ENCODE measurements at places on chromosomes 7 and 10.

DNA sequence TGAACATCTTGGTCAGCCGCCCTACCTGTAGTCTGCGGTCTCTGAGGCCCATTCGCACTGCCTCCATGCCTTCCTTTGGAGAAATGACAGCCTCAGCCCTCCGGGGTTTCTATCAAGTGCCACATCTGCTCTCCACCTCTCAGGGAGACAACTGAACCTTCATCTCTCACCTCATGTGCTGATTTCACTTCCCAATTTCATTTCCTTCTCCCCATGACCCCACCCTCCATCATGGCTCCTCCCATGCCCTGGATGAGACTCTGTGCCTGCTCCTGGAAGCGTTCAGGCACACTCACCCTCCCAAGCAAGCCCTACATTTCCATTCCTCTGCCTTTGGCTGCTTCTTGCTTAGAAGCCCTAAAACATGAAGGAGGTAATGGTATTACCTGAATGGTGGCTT, 7.8 kb upstream of the SCD start:
- DNase-seq: no peak

DNA sequence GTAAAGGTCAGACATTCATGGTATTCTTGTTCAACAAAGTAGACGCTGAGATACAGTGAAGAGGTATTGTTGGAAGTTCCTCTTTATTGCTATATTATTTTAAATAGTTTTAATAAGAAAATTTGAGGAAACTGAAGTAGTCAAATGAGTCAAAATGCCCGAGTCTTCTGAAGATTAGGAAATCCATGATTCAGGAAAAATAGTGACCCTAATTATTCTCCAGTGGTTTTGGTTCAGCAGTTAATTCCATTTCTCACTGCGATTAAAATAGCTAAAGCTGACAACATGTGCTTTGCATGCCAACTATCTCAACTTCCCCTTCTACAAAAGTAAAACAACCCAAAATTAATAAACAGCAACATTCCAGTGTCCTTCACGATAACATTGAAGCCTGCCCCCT, 32.7 kb upstream of the PFKP start:
- DNase-seq: no peak

- no peak for DNase-seq
These were observed 11.3 kb downstream of the BMI1 start for GRCh38 chr10:22332116-22332692.

DNA sequence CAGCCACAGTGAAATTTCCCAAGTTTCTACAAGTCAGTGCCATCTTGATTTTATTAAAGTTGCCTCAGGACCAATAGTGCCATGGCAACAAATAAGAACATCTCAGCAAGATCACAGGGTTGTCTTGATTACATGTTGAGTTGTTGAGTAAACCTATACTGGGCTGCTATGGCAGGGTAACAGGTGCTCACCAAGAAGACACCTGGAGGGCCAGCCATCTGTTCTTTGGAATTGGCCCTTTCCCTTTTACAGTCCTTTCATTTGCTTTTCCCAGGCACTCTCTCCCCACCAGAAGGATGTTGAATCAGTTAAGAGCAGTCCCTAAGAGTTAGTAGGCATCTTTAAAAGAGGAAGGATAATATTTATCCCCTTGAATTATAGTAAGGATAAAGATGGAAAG, 582.0 kb downstream of the TNS3 start:
- DNase-seq: no peak

GRCh38 chr10:53102424-53102823, 329.8 kb upstream of the MBL2 start:
- no peak for DNase-seq

GRCh38 chr10:79031723-79032122, 37.0 kb upstream of the ZMIZ1 start:
- no peak for DNase-seq

DNA sequence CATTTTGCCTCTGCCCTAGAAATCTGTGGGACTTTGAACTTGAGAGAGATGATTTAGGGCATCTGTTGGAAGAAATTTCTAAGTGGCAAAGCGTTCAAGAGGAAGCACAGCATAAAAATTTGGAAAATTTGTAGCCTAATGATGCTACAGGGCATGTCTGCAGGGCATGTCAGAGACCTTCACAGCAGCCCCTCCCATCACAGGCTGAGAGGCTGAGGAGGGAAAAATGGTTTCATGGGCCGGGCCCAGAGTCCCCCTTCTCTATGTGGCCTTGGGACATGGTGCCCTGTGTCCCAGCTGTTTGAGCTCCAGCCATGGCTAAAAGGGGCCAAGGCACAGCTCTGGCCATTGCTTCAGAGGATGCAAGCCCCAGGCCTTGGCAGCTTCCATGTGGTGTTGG, 203.0 kb downstream of the STK31 start:
- DNase-seq: no peak

DNA sequence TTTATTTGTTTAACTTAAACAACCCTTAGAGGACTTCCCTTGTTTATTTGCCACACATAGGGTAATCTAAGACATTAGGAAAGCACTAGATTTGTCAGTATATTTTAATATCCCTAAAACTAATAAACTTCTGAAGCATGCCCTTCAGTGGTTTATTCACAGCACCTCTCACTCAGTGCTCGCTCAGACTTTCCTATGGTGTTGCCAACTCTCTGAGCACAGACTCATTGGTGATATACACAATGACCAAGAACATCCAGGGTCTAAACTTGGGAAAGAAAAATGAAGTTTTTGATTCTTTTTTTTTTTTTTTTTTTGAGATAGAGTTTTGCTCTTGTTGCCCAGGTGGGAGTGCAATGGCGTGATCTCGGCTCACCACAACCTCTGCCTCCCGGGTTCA, 82.2 kb downstream of the RAB11FIP2 start:
- DNase-seq: no peak

GRCh38 chr7:156621652-156622051, 18.9 kb upstream of the RNF32 start:
- no peak for DNase-seq

- no peak for DNase-seq
These were observed 82.6 kb downstream of the PIP4K2A start for GRCh38 chr10:22631646-22632278.

GRCh38 chr7:36456138-36456537, 66.5 kb downstream of the ANLN start:
- no peak for DNase-seq

DNA sequence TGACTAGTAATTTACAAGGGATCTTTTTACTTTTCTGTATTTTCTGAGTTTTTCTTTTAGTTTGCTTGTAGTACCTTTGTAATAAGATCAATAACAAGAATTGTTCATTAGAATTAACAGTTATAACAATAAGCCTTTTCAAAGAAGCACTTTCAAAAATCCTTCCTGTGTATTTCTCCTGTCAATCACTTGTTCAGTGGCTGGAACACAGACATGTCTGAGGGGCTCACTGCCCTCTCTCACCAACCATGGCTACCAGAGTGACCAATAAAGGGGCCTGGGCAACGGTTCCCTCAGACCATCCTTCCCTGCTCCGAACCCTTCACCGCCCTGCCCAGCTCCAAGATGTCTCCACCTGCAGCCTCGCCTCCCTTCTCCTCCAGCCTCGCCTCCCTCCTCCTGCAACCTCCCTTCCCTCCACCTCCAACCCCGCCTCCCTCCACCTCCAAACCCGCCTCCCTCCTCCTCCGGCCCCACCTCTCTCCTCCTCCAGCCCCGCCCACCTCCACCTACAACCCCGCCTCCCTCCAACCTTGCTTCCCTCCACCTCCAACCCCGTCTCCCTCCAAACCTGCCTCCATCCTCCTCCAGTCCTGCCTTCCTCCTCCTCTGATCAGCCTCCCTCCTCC, 353.4 kb downstream of the TNS3 start:
- no peak for DNase-seq

- DNase-seq: peak; percentile 47
These were observed 544.1 kb downstream of the HTR7 start for GRCh38 chr10:90313576-90314325.

DNA sequence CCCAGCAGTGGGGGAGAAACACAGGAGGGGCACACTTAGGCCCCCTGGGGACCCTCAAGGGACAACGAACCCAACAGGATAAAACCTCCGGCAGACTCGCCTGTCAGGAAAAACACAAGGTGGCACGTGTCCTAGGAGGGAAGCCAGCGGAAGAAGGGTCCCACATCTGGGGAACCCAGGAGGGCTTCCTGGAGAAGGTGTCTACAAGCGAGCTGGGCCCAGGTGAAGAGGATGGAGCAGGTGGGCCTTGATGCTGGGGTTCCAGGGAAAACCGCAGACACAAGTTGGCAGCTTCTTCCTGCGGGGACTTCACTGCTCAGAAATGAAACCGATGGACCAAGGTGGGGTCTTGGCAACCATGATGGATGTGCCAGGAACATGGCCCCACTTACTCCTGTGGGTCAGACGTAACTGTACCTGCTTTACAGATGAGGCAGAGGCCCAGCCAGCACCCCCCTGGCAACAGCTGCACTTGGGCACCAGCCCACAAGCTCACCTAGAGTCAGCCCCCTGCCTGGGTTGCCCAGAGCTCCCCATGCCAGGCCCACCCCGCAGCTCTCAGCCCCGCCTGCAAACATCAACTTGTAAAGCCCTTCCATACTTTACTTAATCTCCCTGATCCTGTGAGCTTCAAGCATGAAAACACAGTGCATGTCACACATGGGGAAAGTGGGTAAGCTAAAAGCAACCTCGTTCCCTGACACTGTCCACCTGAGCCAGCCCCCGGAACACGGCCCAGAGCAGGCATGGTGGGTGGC, 225.0 kb downstream of the ELFN1 start:
- no peak for DNase-seq

DNA sequence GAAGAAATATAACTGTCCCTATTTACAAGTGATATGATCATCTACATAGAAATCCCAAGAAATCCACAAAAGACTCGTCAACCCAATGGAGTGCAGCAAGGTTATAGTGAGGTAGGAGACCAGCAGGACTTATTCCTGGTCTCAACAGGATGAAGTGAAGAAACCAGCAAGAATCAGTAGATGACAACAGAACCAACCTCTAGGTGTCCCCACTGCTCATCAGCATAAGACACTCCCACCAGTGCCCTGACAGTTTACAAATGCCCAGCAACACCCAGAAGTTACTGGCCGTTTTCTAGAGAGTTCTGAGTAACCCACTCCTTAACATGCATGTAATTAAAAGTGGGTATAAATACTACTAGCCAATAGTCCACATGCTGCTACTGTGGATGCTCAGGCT, 470.5 kb upstream of the LRRTM3 start:
- no peak for DNase-seq

DNA sequence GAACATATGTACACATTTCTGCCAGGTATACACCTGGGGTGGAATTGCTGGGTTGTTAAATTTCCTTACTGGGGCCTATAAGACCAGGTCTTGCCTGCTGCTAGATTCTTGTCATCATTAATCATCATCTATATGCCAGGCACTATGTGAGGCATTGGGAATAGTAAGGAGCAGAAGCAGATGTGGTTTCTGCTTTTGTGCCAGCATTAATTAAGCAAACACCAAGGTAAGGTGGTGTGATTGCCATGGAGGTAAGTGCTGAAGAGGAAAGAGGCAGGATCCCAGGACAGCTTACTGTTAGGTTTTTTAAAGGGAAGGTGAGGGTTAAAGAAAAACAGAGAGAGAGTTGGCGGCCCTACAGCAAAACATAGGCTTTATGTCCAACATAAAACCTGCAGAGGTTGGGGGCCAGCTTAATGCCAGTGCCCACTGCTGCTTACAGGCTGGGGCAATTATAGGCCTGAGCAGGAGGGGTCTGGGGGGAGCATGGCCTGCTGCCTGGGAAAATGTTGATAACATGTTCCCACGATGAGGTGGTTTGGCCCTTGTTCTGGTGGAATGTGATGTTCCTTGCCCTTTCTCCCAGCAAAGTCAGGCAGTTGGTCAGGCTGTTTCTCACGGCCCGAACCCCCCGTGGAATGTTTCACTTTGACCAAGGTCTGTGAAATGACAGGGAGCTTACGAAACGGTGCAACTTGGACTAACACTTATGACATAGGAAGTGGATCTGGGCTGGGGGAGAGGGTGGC, 93.9 kb downstream of the RBM20 start:
- no peak for DNase-seq

DNA sequence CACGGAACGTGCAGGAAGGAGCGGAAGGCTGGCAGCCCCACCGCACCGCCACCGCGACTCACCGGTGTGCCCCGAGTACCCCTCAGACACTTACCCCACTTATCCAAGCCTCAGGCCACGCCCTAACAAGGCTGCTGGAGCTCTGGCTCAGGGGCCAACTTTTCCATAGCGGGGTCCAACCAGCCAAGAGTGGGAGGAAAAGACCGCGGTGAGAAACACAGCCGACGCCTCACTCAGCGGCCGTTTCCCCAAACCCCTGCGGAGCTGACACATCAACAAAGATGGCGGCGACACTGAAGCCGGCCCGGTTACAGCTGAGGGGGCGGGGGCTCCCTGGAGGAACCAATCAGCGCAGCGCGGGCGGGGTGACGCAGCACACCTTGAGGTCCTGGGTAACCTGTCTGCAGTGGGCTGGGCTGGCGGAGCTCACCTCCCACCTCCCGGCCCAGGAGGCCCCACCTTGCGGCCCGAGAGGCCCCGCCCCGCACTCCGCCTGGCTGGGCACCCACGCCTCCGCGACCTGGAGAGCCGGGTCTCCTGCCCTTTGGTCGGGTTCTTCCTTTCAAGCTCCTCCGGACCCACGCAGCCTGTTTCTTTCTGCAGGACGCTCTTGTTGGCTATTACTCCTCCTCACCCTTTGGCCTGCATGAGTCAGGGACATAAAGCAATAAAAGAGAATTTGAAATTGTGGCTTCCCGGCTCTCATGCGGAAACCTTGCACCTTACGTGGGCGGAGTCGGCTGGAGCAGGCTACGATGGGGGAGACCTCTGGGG, at the start of gene CCDC186:
TSS of gene CCDC186 (minus strand) at position 283 of the 774 bp plus-strand sequence. CDS start 10,935 bp downstream, outside the sequence.
- peak; percentile 42 for DNase-seq

DNA sequence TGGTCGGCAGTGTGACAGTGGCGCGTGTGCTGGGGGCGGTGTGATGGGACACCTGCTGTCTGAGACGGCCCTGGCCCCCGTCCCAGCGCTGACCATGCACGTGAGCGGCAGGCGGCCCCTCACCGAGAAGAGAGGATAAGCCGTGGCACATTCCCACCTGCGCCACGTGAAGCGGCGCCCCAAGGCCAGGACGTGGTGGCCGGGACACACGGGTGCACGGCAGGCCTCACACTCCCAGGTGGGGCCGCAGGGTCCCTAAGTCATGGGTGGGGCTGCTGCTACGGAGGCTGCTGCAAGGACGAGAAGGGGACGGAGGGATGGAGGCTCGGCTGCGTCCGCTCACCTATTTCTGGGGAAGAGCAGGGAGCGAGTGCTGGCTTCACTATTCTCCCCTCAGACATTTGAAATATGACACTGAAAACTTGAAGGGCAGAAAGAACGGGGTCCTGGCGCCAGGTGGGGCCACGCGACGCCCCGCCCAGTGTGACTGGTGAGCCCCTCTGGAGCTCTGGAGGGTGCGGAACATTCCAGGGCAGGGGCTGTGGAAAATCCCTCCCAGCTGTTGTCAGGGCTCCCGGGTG, 7.5 kb downstream of the CYP2W1 start:
- no peak for DNase-seq

GRCh38 chr7:75072981-75073283, 670 bp downstream of the RCC1L start:
- DNase-seq: no peak

Data from HFF-Myc (cell line).